ENCODE measurements at places on chromosomes 2 and 18.

DNA sequence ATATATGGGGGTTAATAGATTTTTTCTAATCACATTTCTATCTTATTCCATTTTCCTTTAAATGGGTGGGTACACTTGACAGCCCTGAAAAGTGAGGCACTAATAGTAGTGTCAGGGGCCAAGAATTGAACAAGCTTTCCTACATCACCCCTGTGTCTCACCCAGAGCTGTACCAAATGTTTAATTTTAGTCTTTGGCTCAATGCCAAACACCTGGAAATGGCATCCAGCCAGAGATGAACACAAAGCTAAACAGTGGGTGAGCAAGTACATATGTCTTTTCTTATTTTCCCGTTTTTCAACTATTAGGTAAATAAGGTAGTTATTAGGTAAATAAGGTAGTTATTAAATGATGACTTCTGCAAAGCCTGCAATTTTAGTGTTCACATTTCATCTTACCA, 276.3 kb upstream of the ERBB4 start:
- DNase-seq: no peak

- no peak for DNase-seq
Measured at GRCh38 chr18:65287652-65288051, 463.2 kb upstream of the CDH7 start.

DNA sequence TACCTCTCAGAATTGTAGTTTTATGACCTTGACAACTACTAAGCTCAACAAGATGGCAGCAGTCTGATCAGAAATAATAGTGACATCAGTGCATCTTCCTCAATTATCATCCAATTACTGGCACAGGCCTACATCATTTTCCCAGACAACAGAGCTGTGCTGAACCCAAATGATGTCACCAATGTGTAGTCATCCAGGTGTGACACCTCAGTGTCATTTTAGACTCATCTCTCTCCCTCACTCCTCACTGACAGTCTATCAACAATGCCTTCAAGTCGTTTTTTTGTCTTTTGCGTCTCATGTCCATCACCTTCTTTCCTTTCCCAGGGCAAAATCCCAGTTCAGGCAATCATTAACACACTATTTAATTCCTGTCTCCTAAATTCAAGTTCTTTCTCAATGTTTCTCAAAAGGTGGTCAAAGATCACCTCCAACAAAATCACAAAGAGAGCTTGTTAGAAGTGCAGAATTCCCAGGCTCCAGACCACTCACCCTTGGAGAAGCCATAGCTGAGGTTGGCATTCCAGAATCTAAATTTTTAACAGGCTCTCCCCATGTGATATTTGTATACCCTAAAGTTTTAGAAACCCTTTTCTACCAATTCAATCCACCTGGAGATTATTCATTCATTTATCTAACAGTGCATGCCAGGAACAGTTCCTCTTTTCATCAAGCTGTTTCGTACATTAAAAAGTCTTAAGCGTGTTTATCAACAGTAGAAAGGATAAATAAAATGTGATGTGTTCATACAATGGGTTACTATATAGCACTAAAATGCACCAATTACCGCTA, 125.3 kb upstream of the KLF7 start:
- DNase-seq: no peak

- no peak for DNase-seq
Measured at GRCh38 chr2:226600802-226601201, 198.8 kb downstream of the IRS1 start.

GRCh38 chr18:26812462-26812861, 53.0 kb downstream of the AQP4 start:
- DNase-seq: no peak

DNA sequence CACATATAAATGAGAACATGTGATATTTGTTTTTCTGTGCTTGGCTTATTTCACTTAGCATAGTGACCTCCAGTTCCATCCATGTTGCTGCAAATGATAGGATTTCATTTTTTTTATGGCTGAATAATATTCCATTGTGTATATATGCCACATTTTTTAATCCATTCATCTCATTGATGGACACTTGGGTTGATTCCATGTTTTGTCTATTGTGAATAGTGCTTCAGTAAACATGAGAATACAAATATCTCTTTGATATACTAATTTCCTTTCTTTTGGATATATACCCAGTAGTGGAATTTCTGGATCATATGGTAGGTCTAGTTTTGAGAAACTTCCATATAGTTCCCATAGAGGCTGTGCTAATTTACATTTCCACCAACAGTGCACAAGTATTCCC, 3.7 kb upstream of the NEMP2 start:
- no peak for DNase-seq

Data from left ventricle myocardium superior (tissue), 1 donor.